ENCODE measurements at places on chromosomes 16 and 17.

DNA sequence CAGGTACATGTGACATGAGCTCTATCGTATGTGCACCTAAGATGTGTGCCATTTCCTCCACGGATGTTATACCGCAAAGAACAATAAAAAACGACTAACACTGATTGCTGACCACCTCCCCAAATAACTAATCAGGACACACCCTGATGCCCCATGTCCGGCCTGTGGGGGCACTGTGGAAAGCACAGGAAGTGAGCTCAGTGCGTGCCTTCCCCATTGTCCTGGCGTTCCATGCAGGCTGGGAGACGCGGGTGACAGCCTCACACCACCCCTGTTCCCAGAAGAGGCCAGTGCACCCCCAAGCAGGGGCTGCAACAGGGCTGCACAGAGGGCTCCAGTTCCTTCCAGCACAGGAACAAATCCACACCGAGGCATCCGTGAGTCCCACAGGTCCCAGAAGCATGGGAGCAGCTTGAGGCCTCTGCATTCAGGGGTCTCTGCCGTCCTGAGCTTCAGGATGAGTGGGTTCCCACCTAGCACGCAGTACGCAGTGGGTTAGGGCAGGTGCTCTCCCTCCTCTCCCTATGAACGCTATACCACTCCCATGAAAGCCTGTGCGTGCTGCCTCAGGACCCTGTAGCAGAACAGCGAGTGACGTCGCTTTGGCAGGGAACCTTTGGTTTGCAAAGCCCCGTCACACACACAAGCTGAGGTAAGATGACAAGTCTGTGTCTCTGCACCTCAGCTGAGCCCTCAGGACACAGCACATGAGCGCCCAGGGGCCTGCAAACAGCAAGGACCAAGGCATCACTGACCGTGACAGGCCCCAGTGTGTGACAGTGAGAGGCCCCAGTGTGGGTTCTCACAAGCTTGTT, 117.7 kb downstream of the ZNF778 start:
- no peak for DNase-seq

- no peak for DNase-seq
Observed at GRCh38 chr16:88387180-88387765, 4.5 kb downstream of the ZNF469 start.

DNA sequence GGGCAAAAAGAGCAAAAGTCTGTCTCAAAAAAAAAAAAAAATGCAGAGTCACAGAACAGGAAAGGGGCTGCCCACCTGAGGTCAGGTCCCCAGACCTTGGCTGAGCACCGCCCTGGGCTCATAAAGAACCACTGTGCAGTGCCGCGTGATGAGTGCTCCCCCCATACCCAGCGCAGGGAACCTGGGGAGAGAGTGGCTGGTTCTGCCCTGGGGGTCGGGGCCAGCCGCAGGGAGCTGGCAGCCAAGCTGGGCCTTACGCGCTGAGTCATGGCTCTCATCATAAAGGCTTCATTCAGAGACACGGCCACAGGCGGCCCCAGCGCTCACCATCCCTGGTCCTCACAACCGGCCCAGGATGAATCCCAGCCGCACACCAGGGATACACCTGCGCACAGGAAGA, 80.7 kb downstream of the RAB11FIP4 start:
- no peak for DNase-seq

- no peak for DNase-seq
Observed at GRCh38 chr16:56277075-56277474, 85.8 kb downstream of the GNAO1 start.

DNA sequence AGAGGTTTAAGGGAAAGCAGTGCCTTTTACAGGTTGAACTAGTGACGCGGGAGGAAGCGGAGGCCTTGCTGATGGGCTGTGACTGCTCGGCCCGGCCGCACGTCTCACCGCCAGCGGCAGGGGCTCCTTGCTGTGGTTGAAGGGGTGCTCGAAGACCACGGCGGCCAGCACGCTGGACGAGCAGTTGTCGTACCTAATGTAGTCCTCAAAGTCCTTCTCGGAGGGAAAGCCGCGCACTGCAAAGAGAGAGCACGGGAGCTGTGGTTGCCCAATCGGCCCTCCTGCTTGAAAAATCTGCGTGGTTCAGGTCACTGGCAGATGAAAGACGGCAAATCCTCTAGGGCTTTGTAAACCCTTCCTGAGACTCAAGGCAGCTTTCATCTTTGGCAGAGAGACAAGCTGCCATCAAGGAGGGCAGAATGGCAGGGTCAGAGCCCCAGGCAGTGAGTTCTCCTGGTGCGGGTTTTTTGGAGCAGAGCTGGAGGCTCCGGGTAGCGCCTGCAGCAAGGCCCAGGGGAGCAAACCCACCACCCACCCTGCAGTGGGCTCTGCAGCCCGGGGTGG, 16.1 kb downstream of the ABCA3 start:
- DNase-seq: no peak

DNA sequence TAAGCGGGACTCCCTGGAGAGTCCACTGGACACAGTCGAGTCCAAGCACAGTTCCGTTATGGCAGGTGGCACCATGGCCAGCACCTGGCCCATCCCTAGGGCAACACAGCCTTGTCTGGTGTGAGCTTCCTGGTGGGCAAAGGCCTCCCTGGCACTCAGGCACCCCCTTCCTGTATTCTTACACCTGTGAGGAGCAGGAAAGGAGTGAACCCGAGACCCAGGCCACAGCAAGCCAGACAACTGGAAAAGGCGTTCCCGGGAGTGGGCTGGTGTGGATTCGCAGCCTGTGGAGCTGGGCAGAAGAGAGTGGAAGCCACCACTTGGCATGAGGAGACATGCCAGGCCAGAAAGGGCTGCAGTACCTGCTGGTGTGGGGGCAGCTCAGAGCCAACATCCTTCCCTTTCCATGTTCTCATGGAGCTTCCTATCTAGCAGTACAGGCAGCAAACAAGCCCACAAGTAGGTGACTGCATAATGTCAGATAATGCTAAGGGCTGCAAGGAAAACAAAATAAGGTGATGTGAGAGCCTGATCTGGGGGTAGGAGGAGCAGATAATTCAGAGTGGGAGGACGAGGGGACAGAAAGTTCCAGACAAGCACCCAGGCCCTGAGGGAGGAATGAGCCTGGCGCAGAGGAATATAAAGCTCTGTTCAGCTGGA, 87.0 kb downstream of the GNAO1 start:
- no peak for DNase-seq

Data from naive B cell (primary cell).